ENCODE measurements at places on chromosomes 6 and 20.
A peak's percentile ranks its signal among the peaks of the same experiment; 100 is the strongest.

DNA sequence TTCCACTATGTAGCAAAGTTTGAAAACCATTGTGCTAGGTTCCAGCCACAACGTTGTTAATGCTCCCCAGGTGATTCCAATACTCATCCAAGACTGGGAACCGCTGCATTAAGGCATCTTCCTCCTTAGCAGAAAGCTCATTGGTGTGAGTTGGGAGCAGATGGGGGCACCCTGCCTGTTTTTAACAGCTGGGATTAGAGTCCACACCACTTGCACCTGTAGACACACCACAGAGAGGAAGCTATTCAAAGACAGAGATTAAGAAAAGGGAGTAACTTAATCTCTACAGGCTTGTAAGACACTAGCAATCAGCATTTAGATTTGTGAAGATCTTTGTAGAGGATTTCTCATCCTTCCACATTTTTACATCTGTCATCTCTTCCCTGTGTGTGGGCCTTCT is 333.9 kb upstream of the SOX4 start:
- no peak for DNase-seq

GRCh38 chr6:63259153-63259552 is 47.9 kb downstream of the FKBP1C start:
- DNase-seq = no peak

- peak; percentile 54 for DNase-seq
Observed at GRCh38 chr6:25042036-25042521, 106.3 kb upstream of the RIPOR2 start.

DNA sequence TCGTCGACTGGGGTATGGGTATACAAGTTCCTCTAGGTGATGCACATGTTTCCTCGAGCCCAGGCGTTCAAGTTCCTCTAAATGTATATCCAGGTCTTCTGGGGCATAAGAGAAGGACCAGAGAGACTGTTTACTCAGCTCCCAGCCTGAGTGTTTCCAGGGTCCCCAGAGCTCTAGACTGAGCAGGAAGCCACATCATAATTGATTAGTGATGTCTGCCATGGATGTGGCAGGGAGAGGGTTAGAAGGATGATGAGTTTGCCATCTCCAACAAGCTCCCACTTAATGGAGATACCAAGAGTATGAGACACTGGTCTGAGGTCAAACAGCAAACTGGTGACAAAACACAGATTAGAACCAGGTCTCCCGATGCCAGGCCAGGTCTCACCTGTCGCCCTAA is 74.8 kb downstream of the PREX1 start:
- no peak for DNase-seq

- DNase-seq = no peak
Observed at GRCh38 chr6:31634131-31634530, 13.6 kb downstream of the PRRC2A start.

DNA sequence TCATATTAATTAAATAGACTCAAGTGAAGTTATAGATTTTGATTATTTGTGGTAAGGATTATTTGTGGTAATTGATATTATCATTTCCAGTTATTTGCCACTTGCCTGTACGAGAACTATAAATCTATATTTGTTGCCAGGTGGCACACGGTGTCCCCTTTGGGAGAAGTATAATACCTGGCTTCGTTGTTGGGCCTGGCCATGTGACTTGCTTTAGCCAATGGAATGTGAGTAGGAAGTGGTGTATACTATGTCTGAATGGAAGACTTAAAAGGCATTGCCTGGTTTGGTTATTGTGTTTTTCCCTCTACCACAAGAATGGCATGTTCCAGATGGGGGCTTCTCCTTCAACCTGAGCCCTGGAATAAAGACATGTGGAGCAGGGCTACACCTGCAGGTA is 228.1 kb downstream of the CDC5L start:
- DNase-seq = no peak

GRCh38 chr6:3230900-3231246 is 3.4 kb upstream of the TUBB2B start:
- no peak for DNase-seq

DNA sequence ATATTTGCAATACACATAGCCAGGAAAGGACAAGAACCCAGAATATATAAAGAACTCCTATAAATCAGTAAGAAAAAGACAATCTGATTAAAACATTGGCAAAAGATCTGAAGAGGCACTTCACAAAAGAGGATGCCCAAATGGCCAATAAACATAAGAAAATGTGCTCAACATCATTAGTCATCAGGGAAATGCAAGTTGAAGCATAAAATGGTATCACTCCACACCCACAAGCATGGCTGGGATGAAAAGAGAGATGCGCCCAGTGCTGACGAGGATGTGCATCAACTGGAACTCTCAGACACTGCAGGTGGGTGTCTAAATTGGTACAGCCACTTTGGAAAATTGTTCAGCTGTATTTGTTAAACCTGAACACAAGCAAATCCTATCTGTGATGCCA is 42.4 kb upstream of the MLN start:
- no peak for DNase-seq

GRCh38 chr6:170223718-170224693 is 66.9 kb downstream of the DLL1 start:
- DNase-seq = no peak

- DNase-seq = no peak
Observed at GRCh38 chr20:36234771-36235320, 1.4 kb upstream of the AAR2 start.

- no peak for DNase-seq
Observed at GRCh38 chr6:84282550-84282949, 55.1 kb upstream of the CEP162 start.

- no peak for DNase-seq
Observed at GRCh38 chr6:170127151-170127550, 163.7 kb downstream of the DLL1 start.

DNA sequence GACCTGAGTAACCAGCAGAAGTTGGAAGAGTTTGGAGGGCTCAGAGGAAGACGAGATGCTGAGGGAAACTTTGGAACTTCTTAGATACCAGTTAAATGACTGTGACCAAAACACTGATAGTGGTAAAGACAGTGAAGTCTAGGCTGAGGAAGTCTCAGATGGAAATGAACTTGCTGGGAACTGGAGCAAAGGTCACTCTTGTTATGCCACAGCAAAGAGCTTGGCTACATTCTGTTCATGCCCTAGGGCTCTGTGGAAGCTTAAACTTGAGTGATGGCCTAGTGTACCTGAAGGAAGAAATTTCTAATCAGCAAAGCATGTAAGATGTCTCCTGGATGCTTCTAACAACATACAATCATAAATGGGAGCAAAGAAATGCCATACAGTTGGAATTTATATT is 24.7 kb downstream of the WDR27 start:
- no peak for DNase-seq

DNA sequence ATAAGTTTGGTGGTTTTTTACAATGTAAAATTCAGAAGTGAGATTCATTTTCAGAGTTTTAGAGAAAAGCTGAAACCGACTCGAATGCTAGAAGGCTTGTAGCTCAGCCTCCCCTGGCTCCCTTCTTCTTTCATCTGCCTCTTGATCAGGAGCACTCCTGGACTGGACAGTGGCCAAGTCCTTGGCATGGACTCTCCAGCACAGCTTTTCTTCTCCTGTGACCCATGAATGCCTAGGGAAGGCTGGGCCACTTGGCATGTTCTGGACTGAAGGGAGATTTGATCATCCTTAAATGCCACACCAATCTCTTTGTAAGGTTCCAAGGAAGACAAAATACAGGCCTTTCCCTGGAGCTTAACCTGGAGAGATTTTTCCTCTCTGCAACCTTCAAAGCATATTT is 384.0 kb upstream of the SASH1 start:
- no peak for DNase-seq

- no peak for DNase-seq
Observed at GRCh38 chr6:31765910-31766794, 3.7 kb downstream of the SAPCD1 start.

DNA sequence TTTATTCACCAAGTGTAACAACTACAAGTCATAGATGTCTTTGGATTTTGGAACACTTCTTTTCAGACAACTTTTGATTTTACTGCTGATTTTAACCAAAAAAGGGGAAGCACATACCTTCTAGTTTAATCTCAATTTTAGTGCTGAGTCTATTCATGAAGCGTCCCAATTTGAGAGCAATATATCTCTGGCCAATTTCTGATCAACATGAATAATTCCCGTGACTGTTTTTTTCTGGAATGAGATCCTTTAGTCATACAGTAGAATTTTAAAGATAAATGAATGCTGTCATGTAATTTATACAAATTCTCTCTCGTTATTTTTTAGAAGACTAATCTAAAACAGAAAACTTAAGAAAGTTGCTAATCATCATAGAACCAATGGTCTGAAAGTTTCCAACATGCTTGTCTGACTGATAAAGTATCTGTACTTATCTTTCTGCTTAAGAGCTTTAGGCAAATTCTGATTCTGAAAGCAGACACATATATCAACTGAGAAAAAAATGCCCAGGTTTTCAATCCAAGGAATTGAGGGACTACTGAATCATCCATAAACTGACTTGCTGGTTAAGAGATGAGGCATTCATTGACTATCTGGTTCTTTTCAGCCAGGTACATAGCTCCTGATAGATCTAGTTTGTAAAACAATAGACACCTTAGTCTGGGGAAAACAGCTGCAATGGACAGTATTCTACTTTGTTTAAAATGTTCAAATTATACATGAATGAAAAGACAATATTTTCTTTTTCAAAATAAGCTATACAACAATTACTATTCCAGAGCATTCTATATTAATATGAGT is 657.5 kb downstream of the RFPL4B start:
- DNase-seq = no peak

DNA sequence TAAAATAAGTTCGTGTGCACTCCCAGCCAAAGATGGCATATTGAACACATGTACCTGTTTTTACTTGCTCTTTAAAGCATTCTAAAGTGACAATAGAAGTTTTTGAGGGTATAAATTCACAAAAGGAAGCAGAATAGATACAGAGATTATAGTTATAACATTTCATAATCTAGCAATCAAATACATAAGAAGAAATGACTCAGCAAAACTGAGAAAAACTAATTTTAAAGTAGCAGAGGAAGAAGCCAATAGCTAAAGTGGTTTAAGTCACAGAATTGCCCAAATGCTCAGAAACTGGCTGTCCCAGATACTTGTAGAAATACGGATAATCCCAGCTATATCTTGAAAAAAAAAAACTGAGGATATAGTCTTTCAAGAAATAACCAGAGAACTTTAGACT is 49.2 kb upstream of the TBC1D32 start:
- no peak for DNase-seq
